ENCODE measurements at places on chromosomes 7 and 10.

GRCh38 chr10:132873395-132873794, 69.0 kb downstream of the CFAP46 start:
- DNase-seq: no peak

- DNase-seq: no peak
Measured at GRCh38 chr7:90605055-90605454, 8.9 kb downstream of the CDK14 start.

- no peak for DNase-seq
Measured at GRCh38 chr7:55245271-55245723, 119.8 kb upstream of the LANCL2 start.

- peak; percentile 66 for DNase-seq
Measured at GRCh38 chr10:65950075-65950474, 975.8 kb upstream of the LRRTM3 start.

DNA sequence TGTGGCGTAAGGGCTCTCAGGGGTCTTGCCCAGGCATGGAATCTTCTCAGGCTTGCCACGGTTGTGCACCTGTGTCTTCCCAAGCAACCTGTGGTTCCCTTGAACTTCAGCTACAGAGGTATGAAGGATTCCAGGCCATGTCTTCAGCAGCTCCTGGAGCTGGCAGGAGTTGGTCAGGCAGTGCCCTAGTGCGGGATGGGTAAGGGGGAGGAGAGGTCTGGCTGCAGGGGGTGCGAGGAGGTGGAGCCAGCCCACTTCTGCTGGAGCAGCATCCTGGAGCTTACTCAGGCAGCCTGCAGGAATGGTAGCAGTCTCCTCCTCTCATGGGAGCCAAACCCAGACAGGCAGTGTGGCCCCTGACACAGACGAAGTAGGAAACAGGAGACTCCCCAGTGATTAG, 3.8 kb upstream of the TRIL start:
- no peak for DNase-seq

DNA sequence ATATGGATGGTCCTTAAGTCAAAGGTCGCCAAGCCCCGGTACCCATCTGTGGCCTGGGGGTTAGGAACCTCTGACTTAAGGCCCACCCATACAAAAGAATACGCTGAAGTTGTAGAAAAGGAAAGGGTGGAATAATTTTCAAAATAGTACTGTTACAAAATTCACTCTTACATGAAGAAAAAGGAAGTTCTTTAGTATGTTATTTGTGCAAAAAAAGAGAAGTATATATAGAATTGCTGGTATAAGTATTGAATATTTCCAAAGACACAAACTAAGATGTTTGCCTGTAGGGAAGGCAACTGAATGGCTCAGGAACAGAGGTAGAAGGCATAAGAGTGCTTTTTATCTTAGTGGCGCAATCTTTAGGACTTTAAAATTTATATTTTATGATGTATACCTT, 78.7 kb downstream of the PRLHR start:
- no peak for DNase-seq

DNA sequence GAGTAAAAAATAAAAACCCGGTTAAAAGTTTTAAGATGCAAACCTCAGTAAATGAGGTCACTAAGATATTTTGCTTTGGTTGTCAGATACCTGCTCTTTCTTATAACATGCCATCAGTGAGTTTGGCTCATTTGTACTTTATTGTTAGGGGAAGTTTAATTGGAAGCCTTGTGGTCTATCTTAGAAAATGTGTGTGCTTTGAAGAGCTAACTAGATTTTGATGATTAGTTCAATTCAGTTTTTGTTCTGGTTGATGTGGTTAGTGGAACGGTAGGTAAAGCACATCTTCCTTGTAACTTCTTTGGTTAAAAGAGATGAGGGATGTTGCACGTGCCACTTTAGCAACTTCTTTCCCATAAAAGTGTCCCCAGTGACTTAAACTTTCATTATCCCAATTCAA, 353.4 kb upstream of the GALNT17 start:
- no peak for DNase-seq

- peak; percentile 26 for DNase-seq
Measured at GRCh38 chr10:78829565-78829964, 239.2 kb upstream of the ZMIZ1 start.

DNA sequence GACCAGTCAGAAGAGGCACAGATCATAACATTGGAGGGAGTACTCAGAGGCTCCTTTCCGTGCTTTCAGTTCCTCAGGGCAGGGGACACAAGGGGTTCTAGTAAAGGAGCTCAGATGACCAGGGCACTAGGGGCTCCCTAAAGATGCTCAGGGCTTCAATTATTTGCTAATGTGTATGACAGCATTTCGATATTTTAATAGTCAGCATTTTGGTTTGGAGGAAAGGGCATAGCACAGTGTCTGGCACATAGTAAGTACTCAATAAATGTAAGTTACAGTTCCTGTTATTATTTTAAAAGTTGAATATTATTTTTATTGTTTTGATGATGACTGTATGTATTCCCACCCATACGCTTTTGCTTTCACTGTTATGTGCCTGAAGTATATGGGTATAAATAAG, 260.0 kb downstream of the REEP3 start:
- DNase-seq: no peak

DNA sequence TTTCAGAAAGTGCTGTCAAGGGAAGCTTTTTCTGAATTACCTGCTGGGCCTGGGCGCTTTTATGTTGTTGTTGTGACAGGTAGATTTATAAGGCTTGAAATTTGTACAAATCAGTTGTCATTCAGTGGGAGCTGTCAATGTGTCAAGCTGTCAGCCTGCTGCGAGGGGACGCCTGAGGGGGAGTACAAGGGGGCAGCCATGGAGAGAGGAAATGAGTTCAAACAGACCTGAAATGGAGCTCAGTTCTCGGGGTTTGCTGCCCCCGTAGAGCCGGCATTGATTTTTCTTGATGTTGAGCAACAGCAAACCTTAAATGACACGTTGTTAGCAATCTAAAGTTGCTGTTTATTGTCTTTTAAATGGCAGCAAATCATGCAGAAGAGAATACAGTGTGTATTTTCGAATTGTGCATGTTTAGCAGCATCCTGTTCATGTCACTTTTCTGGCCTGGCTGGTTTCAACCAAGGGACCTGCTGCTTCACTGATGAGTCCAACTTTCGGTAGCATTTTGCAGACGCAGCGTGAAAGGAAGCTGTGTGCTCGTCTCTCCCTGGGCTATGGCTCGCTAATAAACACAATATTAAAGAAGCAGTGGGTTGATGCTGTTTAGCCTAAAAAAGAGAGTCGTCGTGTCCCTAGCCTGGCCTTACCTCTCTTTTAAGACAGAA, 166.5 kb downstream of the LRMDA start:
- DNase-seq: no peak

DNA sequence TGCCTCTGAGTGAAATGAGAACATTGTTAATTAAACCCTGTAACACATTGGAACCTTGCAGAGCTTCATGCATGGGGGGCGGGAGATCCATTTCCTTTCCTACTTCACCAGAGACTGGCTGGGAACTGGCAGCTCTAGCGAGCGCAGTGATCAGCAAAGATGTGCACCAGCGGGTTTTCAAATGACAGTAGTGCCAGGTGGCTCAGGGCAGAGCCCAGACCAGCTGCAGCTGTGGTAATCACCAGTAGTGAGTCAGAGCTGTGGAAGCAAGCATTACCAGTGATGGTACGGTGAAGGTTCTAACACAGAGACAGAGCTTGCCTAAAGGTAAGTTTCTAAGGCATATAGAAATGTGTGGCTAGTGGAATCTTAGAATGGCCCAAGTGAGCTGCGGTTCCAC, 1009.7 kb upstream of the CELF2 start:
- DNase-seq: no peak

DNA sequence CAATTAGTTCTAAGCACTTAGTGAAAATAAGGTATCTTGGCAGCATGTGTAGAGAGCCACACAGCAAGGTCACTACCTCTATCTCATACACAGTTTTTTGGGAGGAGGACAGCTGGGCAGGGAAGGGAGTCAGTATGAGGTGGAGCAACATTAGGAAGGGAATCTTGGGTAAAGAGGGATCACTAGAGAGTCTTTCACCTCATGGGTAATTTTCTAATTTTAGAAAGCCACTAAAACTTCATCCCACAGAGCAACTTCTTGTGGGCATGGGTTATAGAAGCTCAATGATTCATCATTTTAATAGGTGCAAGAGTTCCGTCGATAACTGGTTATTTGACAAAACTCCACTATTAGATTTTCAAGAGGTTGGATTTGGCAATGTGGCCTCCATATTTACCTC, 2.5 kb downstream of the NRAP start:
- DNase-seq: no peak

- DNase-seq: no peak
Measured at GRCh38 chr10:74835963-74836362, 9.6 kb downstream of the KAT6B start.

GRCh38 chr7:5595545-5596045, 172.0 kb upstream of the TNRC18 start:
- peak; percentile 78 for DNase-seq

DNA sequence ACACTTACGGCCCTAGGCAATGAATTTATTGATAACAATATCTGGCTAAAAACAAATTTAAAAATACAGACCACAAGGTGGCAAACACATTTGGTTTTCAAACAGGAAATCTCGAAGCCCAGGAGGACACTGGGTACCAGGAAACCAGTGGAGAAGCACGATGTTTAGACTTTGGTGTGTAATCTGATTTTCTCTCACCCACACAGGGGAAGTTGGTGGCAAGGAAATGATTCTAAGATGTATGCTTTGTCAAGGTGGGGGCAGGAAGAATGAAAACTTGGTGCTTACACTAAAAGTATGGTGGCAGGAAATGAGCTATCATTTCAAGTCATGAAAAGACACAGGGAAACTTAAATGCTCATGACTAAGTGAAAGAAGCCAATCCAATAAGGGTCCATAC, 113.2 kb upstream of the ANKRD1 start:
- no peak for DNase-seq

DNA sequence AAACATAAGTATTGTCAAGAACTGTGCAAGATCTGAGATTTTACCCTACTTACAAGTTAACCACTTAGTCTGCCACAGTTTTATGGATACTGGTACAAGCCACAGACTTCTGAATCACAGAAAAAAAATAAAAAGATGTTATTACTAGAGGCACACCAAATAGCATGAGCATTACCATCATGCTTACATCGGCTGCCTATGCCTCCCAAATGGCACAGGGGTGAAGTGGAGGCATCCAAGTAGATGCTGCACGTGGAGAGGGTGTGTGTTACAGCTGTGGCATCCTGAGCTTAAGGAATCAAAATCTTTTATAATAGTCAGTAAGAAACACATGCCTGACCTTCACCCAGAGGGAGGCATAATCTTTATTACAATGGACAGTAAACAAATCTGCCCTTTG, 207.8 kb downstream of the TFEC start:
- no peak for DNase-seq

DNA sequence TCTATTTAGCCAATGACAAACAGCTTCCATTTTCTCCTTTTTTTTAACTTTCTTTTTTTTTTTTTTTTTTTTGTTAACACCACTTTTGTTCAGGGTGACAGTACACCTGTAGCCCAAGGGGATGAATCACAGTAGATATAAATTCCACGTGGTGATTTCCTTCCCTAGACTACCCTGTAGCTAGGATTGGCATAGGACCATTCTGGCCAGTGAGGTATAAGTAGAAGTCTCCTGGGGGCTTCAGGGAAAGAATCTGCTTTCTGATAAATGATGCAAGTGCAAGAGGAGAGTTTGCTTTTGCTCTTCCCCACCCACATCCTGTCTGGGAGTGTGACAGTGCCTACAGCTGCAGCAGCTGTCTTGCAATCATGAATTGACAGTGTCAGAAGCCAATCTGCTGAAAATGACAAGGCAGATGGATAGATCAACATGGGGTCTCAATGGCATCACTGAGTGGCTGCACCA, 63.2 kb upstream of the TOMM7 start:
- DNase-seq: no peak

- DNase-seq: no peak
Measured at GRCh38 chr7:115297656-115298055, 375.8 kb downstream of the MDFIC start.

DNA sequence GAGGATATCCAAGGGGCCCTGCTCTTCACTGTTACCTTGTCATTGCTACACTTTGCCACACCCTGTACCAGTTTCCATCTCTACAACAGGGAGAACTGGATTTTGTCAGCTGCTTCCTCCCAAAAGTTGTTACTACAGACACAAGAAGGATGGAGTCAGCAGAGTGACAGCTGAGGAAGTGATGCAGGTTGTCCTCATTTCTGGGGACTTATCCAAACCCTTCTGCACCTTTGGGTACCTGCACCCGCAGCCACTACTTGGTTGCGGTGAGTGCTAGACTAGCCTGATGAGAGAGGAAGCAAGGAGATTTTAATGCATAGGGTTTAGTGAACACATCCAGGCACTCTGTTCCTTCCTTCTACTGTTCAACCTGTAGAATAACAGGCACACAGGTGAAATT, 281.0 kb downstream of the RPS24 start:
- DNase-seq: no peak

- DNase-seq: no peak
Measured at GRCh38 chr7:103380395-103381191, 33.1 kb downstream of the PSMC2 start.

- no peak for DNase-seq
Measured at GRCh38 chr7:102068846-102069245, 217.8 kb upstream of the SH2B2 start.

DNA sequence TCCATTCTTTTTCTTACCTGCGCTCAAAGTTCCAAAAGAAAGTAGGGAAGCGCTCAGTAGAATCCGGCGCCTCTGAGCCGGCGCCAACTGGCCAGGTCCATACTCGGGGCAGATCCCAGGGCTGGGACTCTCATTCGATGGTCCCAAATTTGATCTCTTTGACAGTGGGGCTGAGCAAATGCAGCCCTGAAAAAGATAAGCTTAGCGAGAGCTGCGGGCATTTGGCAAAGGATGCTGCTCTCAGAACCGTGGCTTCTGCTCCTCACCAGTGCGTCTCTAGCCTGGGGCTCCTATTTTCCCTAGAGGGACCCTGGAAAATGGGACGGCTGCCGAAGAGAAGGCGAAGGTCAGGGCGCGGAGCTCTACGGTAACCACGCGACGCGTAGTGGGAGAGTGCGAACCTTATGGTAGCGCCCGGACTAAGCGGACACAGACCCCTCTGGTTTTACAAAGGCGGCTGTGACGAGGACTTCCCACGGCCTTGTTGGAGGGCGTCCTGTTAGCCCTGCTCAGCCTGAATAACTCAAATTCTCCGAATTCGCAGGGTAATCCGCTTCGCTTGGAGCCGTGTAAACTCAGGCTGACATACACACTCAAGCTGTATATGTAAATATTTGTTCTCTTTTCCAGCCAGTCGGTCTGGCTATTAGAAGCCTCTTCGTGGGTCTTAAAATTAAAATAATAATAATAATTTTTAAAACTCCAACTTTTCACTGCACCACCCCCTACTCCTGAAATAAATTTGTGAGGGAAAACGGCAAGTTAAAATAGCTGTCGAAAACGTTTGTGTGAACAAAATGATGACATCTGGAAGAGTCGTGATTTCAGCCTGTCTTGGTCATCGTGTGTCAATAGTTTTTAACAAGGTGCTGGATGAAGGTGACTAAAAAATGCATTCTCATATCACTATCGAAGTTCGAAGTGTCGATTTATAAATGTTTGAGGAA, 869 bp upstream of the TBX20 start:
- no peak for DNase-seq

DNA sequence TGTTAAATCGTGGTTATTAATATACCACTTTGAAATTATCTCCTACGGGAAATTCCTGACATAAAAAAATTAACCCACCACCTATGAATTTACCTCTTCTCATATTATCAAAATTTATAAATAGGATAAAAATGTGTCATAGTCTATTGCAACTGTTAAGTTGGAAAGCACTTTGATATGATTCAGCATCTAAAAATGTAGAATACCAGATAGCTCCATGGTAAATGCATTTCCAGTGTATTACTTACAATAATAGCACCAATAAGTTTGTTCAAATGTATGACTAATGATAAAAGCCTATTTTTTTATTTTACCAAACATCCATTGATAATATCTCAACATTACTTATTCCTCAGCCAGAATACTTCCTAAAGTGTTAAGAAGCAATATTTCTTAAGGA, 13.6 kb upstream of the KCND2 start:
- peak; percentile 37 for DNase-seq

Data from HS-5 (cell line).